NCI-H1930 (cell line): ENCODE measurements at places on chromosomes 2 and 18.
A peak's percentile ranks its signal among the peaks of the same experiment; 100 is the strongest.

DNA sequence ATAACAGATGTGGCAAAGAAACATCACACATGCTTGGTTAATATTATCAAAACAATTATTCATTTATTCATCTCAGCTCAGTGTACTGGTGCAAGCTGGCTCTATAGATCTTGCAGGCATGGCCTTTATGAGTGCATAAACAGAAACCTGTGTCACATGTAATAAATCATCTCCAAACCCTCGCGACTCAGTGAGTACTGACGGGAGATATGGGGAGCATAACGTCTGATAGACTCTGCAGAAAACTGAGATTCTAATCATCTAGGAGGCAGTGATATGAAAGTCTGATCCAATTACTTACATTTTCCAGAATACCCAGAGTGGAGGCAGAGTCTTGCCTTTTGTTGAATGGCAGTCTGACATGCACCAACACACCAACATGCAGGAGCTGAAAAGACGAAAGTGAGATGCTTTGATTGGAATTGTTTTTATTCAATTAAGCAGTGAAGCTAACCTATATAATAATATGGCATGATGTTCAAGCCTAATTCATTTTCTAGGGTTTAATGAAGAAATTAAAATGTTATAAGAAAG lies 416.8 kb downstream of the RNF144A start:
- no peak for DNase-seq

GRCh38 chr2:41000906-41001305 lies 549.0 kb upstream of the SLC8A1 start:
- peak; percentile 89 for DNase-seq

GRCh38 chr2:172094294-172095145 lies 8.2 kb downstream of the DLX2 start:
- no peak for DNase-seq

GRCh38 chr2:28752631-28753376 lies 1.2 kb downstream of the PPP1CB start:
- no peak for DNase-seq

DNA sequence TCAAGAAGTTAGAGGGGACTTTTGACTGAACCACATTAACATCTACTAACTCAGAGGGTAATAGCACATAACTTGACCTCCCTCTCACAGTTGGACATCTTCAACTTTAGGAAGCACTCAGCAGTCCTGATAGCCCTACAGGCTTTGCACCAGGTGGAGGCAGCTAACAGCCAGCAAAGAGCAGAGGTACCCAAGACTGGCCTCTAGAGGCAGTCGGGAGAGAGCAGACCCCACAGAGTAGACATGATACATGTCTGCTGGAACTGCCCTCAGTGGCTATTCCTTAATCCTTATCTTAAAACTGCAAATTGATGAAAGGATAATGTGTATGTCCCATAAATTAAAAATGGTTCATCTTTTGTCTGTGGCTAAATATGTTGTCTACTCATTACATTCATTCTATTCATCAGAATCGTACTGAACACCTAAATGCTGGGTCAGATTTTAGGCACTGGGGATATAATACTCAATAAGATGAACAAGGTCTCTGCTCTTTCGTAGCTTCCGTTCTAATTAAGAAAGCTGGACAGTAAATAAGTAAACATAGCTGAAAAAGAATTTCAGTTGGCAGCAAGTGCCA lies 49.8 kb downstream of the CAB39 start:
- DNase-seq = no peak

DNA sequence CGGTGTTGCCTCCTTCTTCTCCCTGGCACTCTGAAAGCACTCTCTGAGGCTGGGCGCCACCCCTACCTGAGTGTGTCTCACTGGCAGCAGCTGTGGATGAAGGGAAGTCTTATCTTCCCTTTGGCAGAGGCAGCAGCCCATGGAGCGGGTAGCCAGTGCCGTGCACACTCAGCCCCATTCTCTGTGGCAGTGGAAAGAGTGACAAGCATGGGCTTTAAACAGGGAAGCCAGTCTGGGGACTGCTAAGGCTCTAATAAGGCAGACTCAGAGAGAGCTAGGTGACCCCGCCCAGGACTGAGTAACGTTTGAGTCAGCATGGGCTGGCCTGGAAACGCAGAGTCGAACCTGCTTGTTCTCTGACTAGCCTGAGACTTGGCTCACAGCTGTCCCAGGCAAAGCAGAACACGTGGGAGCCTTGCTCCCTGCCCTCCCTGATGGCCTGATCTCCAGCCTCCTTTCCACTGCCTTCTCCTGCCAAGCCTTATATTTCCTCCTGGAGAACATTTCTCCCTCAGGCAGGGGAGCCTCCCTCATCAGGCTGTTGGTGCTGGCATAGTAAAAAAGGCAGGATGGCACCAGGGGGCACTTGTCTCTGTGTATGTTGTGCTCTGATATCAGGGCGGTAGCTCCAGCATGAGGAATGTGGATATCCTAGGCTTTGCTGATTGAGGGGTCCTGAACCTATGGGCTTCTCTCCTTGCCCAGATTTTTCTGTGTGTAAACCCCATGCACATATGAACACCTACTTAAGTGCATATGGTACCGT lies 93.9 kb upstream of the LGALSL start:
- DNase-seq = no peak

DNA sequence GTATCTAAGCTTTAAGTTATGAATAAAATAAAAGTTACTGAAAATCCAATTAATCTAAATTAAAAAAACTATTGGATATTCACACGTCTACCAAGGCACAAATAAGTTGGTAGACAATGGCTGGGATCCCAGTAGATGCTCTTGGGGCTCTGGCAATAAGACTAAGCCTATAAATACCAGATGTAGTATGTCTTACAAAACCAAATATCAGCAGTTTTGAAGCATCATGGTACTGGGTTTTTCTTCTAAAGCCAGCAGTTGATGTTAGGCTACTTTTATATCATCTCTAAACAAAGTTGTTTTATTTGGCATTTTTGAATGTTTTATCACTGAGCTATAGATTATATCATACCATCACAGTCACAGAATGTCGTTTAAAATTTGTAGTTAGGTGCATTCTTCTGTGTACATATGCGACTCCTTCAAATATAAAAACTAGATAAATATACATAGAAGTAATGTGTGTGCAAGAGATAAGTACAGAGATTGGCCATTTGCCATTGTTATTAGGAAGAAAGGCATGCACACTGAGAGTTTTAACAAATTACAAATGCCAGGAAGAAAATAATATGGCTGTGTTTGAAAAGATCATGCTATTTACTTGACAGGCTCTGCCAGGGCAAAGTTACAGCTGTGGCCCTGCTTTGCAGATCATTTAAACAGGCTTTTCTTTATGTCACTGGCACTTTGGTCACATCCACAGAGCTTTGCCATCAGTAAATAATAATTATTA lies 21.6 kb upstream of the TMEM17 start:
- peak; percentile 70 for DNase-seq
